ENCODE measurements at places on chromosomes 2 and 18. TPM values are rescaled to one million over a fixed set of nuclear protein-coding genes. Genes with fewer than 3 reads are reported as not detected.

GRCh38 chr2:144553379-144553778 lies 33.5 kb upstream of the ZEB2 start:
- no peak for DNase-seq

DNA sequence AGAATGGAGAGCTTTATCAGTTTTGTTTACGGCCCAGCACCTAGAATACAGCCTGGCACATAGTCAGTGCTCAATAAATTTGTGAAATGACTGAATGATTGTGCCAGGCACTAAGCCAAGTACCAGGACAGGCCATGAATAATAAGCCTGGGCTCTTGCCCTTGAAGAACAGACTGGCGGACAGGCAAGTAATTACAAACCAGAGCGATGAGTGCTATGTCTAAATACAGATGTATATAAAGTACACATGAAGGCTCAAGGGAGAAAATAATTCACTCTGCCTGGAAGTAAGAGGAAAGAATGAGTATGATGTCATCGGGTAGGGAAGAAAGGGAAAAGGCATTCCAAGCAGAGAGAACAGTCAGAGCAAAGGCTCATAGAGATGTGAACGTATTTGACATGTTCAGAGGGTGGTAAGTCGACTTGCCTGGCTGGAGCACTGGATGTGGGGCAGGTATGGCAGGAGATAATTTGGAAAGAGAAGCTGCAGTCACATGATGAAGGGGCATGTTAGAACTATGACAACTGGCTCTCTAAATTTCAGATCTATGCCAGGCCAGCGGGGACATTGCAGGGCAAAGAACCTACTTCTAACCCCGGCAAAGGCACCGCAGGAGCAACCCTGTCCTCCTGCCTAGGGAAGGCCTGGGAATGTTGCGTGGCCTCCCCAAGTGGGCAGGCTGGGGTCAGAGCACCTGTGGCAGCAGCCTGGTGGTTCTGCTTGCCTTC lies 119.1 kb upstream of the STPG4 start:
- DNase-seq, result peak; percentile 32

DNA sequence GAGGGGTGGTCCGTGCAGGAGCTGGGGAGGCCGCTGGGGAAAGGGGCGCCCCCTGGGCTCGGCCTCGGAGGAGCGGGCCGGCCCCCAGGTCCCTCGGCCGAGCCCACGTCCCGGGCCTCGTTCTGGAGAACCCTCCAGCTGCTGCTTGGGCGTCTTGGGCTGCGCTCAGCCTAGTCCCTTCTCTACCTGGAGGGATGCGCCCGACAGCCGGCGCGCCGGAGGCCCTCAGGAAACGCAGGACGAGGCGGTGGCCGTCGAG lies 293 bp upstream of the D2HGDH start:
- DNase-seq, result no peak

- no peak for DNase-seq
Measured at GRCh38 chr2:41495050-41495449, 552.8 kb upstream of the PKDCC start.

- no peak for DNase-seq
Measured at GRCh38 chr2:230931556-230932231, 6.7 kb upstream of the GPR55 start.

GRCh38 chr2:239387811-239388210 lies 13.0 kb downstream of the HDAC4 start:
- no peak for DNase-seq

DNA sequence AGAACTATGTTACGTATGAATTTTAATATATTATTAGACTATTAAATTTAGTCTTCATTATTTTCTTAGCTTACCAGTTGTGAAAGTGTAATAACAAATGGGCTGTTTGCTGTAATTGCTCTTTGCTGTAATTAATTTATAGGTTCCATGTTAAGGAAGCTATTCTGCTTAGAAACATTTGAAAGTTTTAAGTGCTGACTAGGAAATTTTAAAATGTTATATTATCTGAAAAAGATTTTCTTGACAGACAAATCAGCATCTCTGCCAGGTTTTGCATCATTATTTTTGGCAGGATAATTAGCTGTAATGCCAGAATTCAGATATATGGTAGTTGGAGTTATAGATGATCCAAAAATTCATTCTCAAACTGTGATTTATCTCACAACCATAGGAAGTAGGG lies 42.2 kb downstream of the OTX1 start:
- no peak for DNase-seq

DNA sequence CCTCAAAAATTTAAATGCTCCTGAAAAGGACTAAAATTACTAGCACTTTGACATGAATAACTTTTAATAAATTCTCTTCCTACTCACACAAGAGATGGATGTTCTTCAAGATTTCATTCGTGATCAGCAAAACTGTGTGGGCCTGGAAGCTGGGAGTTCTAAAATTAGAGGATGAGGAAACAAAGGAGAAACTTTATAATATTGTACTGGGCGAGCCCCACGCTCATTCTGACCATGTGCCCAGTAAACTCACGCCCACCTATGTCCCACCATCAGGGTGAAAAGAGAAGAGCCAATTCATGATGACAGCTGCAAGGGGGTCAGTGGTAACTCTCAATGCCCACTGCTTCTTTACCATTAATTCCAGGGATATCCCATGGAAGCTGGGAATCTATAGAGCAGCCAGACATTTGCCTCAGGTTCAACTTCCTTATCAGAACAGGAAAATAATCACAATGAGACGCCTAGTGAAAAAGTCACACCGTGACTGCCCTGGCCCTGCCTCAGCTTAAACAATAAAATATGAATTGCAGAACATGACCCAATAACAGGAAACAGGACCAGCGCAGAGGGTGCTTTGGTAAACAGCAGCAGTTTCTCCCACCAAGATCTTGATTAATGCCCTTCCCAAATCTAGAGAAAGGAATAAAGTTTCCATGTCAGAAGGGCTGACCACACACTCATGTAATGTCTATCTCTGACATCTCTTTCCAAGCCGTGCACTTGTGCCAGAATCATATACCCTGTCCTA lies 438.6 kb downstream of the TXNL1 start:
- DNase-seq, result no peak

DNA sequence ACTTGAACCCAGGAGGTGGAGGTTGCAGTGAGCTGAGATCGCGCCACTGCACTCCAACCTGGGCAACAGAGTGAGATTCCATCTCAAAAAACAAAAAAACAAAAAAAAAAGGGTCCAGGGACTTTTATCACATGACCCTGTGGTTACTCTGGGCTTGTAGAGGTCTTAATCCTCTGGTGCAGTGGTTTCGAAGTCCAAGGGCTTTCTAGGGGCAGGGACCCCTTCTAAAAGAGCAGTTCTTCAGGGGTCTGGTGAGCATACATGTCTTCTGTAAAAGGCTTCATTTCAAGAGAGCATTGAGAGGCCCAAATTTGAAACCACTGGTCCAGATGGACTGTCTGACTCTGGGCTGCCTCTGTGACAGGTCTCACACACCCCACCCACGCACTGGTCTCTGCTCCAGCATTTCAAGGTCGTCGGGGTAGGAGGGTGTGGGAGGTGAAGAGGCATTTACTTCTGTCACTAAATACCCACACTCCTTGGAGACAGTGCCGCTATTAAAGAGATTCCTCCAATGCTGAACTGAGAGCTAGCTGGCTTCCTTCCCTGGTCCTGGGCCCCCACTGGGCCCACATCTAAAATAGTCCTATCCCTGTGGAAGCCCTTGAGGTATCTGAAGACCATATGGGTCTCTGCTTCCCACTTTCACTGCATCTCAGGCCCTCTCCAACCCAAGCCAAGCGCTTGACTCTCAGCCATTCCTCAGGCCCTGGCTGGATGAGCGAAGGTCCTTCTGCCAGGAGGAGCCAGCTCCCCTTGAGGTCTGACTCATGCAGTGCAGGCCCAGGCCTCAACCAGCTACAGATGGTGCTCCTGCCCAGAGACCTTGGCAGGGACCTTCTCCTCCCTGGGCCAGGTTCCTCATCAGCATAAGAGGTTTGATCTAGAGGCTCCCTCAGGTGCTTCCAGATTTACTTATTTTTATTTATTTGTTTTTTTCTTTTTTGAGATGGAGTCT lies 44.8 kb downstream of the PAX8 start:
- no peak for DNase-seq

GRCh38 chr2:234773764-234774409 lies 177.9 kb upstream of the SH3BP4 start:
- DNase-seq, result no peak

- DNase-seq, result no peak
Measured at GRCh38 chr2:219520079-219520478, 5.8 kb downstream of the ASIC4 start.

DNA sequence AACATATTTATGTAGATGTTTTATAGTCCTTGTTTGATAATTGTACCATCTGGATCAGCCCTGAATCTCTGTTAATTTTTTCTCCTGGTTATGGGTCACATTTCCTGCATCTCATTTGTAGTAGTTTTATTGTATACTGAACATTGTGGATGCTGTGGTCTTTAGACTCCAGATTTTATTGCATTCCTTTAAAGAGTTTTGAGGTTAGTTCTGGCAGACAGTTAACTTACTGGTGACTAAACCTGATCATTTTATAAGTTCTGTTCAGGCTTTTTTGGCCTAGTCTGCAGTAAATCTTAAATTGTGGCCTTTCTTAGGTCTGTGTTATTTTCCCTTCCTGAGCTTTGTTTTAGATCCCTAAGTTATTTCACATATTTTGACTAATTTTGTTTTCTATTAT lies 84.3 kb downstream of the FANCL start:
- no peak for DNase-seq

GRCh38 chr18:13219593-13220159 lies 1.1 kb downstream of the LDLRAD4 start:
- no peak for DNase-seq

GRCh38 chr18:39702888-39703287 lies 2137.3 kb upstream of the CELF4 start:
- no peak for DNase-seq

- DNase-seq, result no peak
Measured at GRCh38 chr18:34281722-34282121, 57.0 kb upstream of the NOL4 start.

- no peak for DNase-seq
Measured at GRCh38 chr2:172108587-172108930, 5.9 kb upstream of the DLX2 start.

DNA sequence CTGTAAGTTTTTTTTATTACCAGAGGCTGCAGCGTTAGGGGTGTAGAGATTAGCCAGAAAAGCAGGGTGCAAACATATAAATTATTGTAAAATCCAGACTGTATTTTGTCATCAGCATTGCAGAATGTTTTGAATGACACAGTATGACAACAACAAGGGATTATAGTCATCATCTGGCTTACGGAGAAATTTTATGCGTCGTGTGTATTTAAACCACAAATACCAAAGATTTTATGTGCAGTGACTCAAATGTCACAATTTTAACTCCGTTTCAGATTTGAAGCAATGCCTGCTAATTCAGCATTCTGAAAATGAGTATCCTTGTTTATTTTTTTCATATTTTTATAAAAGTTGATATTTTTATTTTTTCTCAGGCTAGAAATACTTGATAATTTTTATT lies 19.4 kb upstream of the TMX3 start:
- DNase-seq, result no peak

GRCh38 chr18:56541793-56542192 lies 96.6 kb downstream of the TXNL1 start:
- no peak for DNase-seq

DNA sequence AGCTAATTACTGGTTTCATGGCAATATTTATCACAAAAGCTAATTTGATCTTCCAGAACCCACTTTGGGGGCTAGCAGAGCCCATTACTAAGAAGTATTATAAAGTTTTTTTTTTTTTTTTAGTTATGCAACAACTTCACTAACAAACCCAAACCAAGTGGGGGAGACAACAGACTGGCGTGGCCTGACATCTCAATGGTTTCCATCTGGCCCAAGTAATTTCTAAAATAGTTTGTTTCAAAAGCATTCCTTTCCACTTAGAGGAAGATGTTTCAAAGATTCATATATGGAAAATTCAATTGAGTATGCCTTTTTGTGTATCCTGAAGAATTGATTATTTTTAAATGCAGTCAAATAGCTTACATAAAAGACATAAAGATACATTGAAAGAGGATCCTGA lies 367.1 kb downstream of the HRH4 start:
- no peak for DNase-seq

DNA sequence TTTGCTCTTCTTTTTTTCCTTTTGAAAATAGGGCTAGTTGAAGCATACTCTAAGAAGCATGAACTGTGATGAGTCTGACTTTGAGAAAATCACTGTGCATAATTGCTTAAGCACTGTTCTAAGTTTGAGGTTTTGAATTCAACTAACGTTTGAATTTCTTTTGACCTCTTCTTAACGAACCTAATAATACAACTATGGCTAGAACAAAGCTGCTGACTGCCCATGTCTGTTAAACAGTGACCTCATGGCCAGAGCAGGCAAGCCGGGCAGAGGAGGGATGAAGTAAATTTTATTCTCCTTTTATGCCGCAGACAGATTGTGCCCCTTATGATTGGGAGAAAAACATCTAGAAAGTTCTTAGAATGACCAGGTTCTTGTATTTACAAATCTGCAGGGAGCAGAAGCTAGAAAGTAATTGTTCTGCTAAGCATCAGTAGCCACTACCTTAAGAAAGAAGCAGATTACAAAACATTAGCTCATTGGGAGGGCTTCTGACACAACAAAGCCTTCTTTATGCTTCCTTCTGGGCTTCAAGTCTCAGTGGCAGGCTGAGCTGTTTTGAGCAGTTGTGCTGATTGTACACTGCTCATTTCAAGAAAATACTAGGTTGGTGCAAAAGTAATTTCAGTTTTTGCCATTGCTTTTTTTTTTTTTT lies 97.8 kb upstream of the RASGRP3 start:
- no peak for DNase-seq

DNA sequence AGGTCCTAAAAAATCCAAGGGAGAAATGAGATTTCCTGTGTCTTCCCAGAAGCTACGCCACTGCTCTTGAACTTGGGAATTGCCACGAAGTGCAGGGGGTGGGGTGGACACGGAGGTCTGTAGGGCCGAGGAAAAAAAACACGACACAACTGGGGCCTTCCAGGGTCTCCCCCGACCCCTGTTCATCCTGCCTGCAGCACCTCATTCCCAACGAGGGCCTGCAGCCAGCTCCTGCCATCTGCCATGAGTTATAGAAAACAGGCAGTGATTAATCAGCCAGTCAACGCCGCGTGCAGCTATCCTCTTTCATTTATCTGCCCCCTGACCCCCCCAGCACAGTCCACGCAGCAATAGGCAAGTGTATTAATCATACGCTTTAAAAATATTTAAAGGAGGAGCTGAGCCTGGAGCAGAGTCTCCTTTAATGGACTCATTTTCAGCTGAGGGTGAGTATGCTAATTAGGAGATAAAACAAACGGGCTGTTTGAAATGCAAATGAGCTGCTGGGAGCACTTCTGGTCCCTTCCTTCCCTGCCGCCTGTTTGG lies 209.9 kb downstream of the TFCP2L1 start:
- peak; percentile 54 for DNase-seq

- no peak for DNase-seq
Measured at GRCh38 chr2:187442378-187442777, 5.7 kb downstream of the CALCRL start.

Gene CYP27A1
- 2.9 TPM for total RNA-seq

Gene NCKAP5
- 9.0 TPM for total RNA-seq

Gene APOB
- 0.41 TPM for total RNA-seq

Gene HDHD2
- 23.6 TPM for total RNA-seq

Gene DSEL
- 51.4 TPM for total RNA-seq

Gene POLR1A
- total RNA-seq, result 11.0 TPM

Gene RAB6C
- 0.41 TPM for total RNA-seq
